KG1 (cell line): ENCODE measurements at places on chromosomes 16 and 17.

- DNase-seq: no peak
Observed at GRCh38 chr16:14448879-14449278, 181.2 kb downstream of the PARN start.

GRCh38 chr16:66512272-66513110 is 37.4 kb downstream of the TK2 start:
- no peak for DNase-seq

- no peak for DNase-seq
Observed at GRCh38 chr17:72578817-72579470, 458.1 kb downstream of the SOX9 start.

GRCh38 chr17:29386760-29387159 is 3.4 kb upstream of the TAOK1 start:
- DNase-seq: no peak

DNA sequence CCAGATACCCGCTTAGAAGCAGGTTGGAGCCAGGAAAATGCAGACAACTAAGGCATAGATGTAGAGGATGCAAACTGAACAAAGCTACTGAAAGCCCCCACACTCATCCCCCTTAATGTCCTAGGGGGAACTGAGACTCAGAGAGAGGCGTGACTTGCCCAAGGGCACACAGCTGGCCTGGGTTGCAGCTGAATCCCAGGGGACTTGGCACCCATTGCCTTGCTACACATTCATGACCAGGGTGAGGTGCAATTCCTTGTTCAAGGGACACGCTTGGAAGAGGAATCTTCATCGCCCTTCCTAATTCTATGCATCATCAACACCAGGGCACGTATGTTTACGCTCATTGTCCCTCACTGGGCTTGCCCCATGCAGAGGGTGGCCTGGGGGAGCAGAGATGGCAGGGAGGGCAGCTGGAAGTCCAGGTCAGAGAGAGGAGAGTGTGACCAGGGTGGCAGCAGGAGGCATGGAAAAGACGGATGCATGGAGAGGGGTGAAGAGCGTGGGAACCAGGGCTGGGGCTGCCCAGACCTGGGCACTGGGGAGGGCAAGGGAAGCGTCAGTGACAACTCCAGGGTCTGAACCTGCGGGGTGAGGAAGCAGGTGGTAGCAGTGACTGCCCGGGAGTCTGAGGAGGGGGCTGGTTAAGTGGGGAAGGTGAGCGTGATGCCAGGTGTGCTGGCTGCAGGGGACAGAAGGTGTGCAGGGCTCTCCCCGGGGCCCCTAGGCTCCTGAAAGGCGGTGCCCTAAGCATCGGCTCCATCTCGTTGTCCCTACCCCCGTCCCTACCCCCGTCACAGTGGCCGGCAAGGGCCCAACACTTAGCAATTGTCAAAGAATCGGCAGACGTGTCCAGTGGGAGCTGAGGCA is 267.1 kb upstream of the TNRC6C start:
- DNase-seq: no peak

DNA sequence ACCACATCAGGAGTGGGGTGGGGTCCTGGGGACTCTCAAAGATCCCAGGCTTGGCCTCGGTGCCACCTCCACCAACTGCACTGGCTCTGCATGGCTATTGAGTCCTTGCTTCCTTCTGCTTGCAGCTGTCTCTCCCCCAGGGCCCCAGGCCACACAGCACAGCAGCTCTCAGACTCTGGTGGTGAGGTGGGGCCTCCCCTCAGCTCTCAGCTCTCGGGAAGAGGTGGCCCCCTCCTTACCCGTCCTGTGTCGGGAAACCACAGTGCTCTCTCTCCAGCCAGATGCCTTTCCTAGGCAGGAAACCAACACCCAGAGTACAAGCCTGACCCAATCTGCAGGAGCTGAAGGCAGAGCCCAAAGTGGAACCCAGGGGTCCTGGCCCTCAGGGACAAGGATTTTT is 18.5 kb downstream of the SRCIN1 start:
- DNase-seq: no peak
